ENCODE measurements at places on chromosomes 13 and 19.

GRCh38 chr13:27792393-27793218 is at the start of gene GSX1:
Gene GSX1 (plus strand): TSS chr13:27792483. CDS start chr13:27792691, 208 bp downstream.
- no peak for DNase-seq

- DNase-seq = no peak
These were observed 360 bp downstream of the DDX39A start for GRCh38 chr19:14418856-14419105.

DNA sequence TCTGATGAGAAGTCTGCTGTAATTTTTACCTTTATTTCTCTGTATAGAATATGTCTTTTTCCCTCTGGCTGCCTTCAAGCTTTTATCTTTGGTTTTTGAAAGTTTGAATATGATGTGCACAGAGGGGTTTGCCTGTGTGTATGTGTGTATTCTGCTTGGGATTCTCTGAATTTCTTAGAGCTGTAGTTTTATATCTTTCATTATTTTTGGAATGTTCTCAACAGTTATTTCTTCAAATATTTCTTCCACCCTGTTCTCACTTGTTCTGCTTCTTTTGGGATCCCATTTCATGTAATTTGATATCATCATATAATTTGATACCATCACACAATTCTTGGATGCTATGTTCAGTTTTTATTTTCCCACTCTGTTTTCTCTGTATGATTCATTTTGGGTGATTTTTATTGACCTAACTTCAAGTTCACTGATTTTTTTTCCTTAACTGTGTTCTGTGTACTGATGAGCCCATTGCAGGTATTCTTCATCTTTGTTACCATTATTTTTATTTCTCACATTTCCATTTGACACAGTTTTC is 7.5 kb downstream of the COG3 start:
- DNase-seq = no peak

DNA sequence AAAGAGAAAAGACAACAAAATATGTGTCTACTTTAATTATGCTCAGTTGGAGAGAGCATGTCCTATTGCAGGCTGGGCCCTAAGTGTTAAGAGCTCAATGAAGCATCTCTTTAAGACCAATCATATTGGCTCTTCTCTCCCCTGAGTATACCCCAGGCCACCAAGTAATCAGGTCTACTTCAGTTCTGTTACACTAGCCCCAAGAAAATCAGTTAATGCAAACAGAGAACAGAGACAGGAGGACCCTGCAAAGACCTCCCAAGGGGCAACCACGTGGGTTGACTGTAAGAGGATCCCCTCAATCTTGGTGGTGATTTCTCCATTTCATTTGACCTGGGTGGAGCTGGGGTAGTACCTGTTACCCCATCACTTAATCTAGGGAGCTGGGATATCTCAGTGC is 451.0 kb upstream of the ZNF507 start:
- DNase-seq = no peak

- DNase-seq = no peak
These were observed 9.5 kb downstream of the MEF2B start for GRCh38 chr19:19160461-19161035.

DNA sequence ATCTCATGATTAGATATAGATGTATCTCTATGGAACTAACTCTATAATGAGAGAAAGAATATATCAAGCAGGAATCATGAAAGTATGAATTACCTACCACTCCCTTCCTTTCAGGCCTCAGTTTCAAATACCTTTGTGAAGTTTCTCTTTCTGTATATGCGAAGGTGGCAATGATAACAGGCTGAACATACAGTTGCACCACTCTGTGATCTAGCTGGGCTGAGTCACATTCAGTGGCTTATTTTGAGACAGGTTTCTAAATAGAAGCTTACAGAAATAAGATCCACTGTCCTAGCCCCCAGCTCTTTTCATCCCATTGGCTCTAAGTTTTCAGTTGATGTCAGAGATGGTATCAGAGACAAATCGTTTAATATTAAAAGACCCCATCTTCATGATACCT is 662.0 kb downstream of the SLITRK1 start:
- no peak for DNase-seq

GRCh38 chr19:45293682-45294081 is 29.0 kb downstream of the CKM start:
- no peak for DNase-seq

All from HS-5 (cell line).